Breast epithelium (tissue), 4 donors: ENCODE measurements at places on chromosomes 4 and X.

- H3K4me1 ChIP-seq, result no peaks in the 10 kb centered on the region
- H3K36me3 ChIP-seq, result peaks cover 2% of the 10 kb centered on the region
- no peak for DNase-seq
- H3K27ac ChIP-seq, result no peak overlapping the region
- no peak overlapping the region for H3K4me3 ChIP-seq
Measured at GRCh38 chr4:25131926-25132325, 28.3 kb downstream of the SEPSECS start.

DNA sequence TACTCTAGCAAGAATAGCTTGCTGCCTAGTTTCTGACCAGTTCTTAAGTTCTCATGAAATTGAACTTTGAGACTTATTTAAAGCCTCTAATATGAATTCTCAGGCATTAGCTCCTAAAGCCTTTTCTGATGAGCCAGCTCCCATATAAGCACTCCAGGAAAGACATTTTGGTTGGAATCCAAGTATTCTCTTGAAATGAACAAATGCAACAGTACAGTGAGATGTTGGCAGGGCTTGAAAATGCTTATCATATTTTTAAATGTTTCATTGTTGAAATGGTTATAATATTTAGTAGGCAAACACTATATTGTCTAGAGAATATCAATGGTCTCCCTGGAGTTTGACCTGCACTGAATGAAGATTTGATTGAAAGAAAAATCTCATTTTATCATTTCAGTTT is 240.3 kb downstream of the ANK2 start:
- H3K36me3 ChIP-seq, result no peaks in the 10 kb centered on the region
- H3K4me3 ChIP-seq, result no peak overlapping the region
- DNase-seq, result no peak
- H3K27ac ChIP-seq, result no peak overlapping the region
- no peaks in the 10 kb centered on the region for H3K27me3 ChIP-seq
- H3K4me1 ChIP-seq, result no peaks in the 10 kb centered on the region

- DNase-seq, result no peak
- no peaks in the 10 kb centered on the region for H3K27me3 ChIP-seq
- no peak overlapping the region for H3K4me3 ChIP-seq
- H3K36me3 ChIP-seq, result no peaks in the 10 kb centered on the region
- no peak overlapping the region for H3K27ac ChIP-seq
- H3K4me1 ChIP-seq, result no peaks in the 10 kb centered on the region
Measured at GRCh38 chr4:55393461-55394320, 2.1 kb upstream of the TMEM165 start.

GRCh38 chrX:143095816-143096215 is 70.1 kb downstream of the SPANXN4 start:
- H3K4me1 ChIP-seq, result no peaks in the 10 kb centered on the region
- H3K36me3 ChIP-seq, result no peaks in the 10 kb centered on the region
- peaks cover 10% of the 10 kb centered on the region for H3K27me3 ChIP-seq
- DNase-seq, result no peak

GRCh38 chrX:47185241-47185640 is 8.4 kb upstream of the UBA1 start:
- H3K4me1 ChIP-seq, result no peaks in the 10 kb centered on the region
- no peak for DNase-seq
- H3K36me3 ChIP-seq, result no peaks in the 10 kb centered on the region
- H3K27me3 ChIP-seq, result no peaks in the 10 kb centered on the region
